ENCODE measurements at places on chromosomes 1 and 21. TPM values are rescaled to one million over a fixed set of nuclear protein-coding genes. Genes with fewer than 3 reads are reported as not detected.

DNA sequence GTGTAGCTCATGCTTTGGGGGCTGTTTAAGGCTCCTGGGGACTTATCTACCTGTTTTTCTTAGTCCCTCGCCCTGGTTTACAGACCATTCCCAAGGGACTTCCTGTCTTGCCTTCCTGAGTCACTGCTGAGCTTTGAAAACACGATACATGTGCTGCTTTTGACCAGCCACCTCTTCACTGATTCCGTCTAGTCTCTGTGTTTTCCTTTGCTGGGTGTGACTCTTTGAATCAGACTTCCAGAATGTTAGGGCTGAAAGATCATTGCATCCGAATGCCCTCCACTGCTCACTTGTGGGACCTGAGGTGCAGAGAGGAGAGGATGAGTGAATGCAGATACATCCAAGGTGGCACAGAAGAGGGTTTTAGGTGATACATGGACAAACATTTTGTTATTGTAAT lies 35.4 kb upstream of the CITED4 start:
- peaks cover 6% of the 10 kb centered on the region for H3K4me1 ChIP-seq
- DNase-seq, result peak; percentile 63
- H3K27ac ChIP-seq, result no peak overlapping the region
- no peaks in the 10 kb centered on the region for H3K27me3 ChIP-seq

GRCh38 chr1:36175137-36176095 lies 19.5 kb downstream of the MAP7D1 start:
- peaks cover 63% of the 10 kb centered on the region for H3K36me3 ChIP-seq
- H3K27me3 ChIP-seq, result no peaks in the 10 kb centered on the region
- peak; percentile 49 for DNase-seq
- peaks cover 4% of the 10 kb centered on the region for H3K4me1 ChIP-seq

DNA sequence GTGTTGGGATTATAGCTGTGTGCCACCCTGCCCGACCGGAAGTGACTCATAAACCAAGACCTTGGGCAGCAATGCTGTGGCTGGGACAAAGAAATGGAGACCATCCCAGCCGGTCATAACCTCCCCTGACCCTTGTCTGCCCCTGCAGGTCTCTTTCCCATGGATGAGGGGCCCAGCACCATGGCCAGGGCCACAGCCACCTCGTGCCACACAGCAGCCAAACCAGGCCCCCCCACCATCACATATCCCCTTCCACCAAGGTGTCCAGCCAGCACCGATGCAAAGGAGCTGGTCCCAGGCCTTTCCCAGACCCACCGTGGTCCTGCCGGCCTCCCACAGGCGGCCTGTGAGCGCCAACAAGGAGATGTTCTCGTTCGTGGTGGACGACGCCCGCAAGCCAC lies 42.2 kb downstream of the FHAD1 start:
- DNase-seq, result no peak
- H3K36me3 ChIP-seq, result no peaks in the 10 kb centered on the region
- H3K4me3 ChIP-seq, result no peak overlapping the region
- no peaks in the 10 kb centered on the region for H3K4me1 ChIP-seq
- H3K27ac ChIP-seq, result no peak overlapping the region

- H3K27me3 ChIP-seq, result no peaks in the 10 kb centered on the region
- no peak for DNase-seq
- H3K36me3 ChIP-seq, result no peaks in the 10 kb centered on the region
- H3K4me3 ChIP-seq, result no peak overlapping the region
- no peak overlapping the region for H3K27ac ChIP-seq
Measured at GRCh38 chr1:216952864-216953263, 229.6 kb upstream of the ESRRG start.

DNA sequence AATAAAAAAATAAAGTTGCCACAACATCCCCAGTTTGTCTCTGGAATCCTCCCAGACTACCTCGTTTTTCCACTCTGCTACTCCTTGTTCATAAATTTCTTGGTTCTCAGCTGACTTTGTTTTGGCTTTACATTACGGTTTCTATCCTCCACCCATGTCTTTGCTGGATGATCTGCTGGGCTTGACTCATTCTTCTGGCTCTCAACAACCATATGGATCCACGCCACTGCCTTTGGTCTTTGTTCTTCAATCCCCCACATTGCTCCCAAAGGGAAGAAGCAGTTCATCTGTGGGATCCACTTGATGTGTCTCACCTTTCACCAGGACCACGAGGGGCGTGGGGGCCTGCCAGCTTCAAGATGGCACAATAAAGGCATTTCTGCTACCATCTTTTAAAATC lies 67.1 kb upstream of the NBL1 start:
- H3K36me3 ChIP-seq, result no peaks in the 10 kb centered on the region
- no peaks in the 10 kb centered on the region for H3K4me1 ChIP-seq
- H3K4me3 ChIP-seq, result no peak overlapping the region
- H3K27me3 ChIP-seq, result peaks cover 3% of the 10 kb centered on the region
- peak; percentile 31 for DNase-seq
- no peak overlapping the region for H3K27ac ChIP-seq

DNA sequence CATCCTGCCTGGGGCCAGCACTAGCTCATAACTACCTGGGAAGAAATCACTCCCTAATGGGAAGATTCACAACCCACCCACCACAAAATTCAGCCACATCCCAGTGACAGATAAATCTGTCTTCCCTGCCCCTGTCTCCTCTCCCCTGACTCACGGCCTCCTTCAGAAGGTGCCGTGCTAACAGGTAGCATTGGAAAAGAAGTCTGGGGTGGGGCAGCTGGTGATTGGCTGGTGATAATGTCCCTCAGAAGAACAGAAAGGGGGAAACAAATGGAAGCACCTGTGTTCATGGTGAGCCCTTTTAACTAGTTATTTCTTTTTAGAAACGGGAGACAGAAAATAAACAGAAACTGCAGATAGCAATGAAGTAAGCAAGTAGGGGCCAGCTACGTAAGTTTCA lies 29.1 kb downstream of the ITPKB start:
- H3K27me3 ChIP-seq, result no peaks in the 10 kb centered on the region
- H3K27ac ChIP-seq, result no peak overlapping the region
- H3K4me1 ChIP-seq, result peaks cover 13% of the 10 kb centered on the region
- H3K4me3 ChIP-seq, result no peak overlapping the region
- no peaks in the 10 kb centered on the region for H3K36me3 ChIP-seq

DNA sequence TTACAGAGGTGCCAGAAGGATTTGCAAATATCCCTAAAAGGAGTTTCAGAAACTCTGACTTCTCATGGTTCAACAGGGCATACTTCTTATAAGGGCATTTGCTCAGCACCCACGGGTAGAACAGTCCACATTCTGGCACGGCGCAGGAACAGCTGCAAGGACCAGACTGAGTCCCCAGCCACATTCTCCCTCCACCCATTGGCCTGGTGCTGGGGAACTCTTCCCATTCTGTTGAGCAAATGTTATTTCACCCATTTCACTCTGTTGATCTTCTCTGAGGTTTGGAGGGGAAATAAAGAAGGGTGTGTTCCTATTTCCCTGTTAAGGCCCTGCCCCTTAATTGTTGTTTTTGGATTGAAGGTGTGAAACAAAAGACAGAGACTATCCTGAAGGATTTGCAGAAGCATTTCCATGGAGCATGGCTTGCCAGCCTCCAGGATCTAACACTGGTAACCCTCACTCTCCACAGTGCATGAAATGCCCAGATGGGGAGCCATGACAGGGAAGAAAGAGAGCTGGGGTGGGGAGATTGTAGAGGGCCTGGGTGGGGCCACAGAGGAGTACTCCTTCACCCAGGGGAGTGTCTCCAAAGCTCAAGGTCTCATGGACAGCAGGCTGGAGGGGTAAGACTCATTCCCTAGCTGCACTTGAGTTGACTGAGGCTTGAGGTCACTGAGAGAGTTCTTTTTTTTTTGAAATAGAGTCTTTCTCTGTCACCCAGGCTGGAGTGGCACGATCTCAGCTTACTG lies 35.0 kb downstream of the INAVA start:
- no peak for DNase-seq
- no peaks in the 10 kb centered on the region for H3K36me3 ChIP-seq
- no peak overlapping the region for H3K27ac ChIP-seq
- no peak overlapping the region for H3K4me3 ChIP-seq
- no peaks in the 10 kb centered on the region for H3K4me1 ChIP-seq

- H3K27ac ChIP-seq, result peak overlapping the region; percentile 68
- H3K4me3 ChIP-seq, result peak overlapping the region; percentile 62
- H3K4me1 ChIP-seq, result no peaks in the 10 kb centered on the region
- H3K27me3 ChIP-seq, result no peaks in the 10 kb centered on the region
Measured at GRCh38 chr1:198157847-198158725, 1.3 kb downstream of the NEK7 start.

DNA sequence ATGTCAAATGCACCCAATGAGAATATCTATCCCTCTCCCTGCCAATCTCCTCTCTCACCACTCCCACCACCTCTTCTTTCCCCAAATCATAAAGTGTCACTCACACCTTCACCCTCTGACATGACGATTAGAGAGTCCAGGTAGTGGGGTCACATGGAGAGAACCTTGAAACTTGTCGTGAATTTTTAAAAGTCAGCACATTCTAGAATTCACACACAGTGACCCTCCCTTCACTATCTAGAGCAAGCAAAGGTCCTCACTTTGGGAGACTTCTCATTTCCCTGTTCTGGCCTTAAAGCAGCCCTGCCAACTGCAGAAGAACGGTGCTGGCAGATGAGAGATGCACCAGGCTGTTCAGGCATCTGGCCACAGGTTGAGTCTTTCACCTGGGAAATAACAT lies 61.9 kb downstream of the CD34 start:
- no peak overlapping the region for H3K4me3 ChIP-seq
- peaks cover 4% of the 10 kb centered on the region for H3K4me1 ChIP-seq
- no peak overlapping the region for H3K27ac ChIP-seq
- H3K36me3 ChIP-seq, result no peaks in the 10 kb centered on the region
- no peak for DNase-seq

DNA sequence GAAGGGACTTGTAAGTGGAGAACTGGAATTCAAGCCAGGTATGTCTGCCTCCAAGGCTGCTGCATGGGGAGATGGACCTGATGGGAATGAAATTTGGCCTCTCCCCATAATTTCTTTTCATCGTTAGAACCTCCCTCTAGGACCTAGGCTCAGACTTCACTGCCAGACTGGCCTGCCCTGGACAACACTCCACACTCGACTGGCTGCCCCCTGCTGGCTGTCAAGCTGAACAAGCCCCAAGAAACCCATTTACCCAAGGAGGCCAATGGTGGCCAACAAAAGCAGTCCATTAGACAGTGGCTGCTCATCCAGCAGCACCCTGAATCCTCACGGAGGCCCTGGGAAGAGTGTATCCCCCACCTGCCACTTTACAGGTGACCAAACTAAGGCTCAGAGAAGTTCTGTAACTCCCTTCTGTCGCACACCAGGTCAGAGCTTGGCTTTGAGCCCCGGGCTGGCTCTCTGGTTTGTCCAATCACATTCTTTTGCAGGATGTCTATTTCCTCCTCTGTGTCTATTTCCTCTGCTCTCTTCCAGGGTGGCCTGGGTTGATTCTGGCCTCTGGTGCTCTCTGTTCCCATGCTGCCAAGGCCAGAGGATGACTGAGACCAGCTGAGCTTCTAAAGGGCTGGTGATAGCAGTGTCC lies 3.8 kb downstream of the RNF186 start:
- H3K27me3 ChIP-seq, result peaks cover 2% of the 10 kb centered on the region
- peak; percentile 15 for DNase-seq
- H3K36me3 ChIP-seq, result no peaks in the 10 kb centered on the region
- H3K4me3 ChIP-seq, result no peak overlapping the region
- H3K4me1 ChIP-seq, result no peaks in the 10 kb centered on the region

GRCh38 chr1:242002072-242002471 lies 3.2 kb upstream of the MAP1LC3C start:
- DNase-seq, result peak; percentile 44
- no peak overlapping the region for H3K27ac ChIP-seq
- H3K4me3 ChIP-seq, result no peak overlapping the region

DNA sequence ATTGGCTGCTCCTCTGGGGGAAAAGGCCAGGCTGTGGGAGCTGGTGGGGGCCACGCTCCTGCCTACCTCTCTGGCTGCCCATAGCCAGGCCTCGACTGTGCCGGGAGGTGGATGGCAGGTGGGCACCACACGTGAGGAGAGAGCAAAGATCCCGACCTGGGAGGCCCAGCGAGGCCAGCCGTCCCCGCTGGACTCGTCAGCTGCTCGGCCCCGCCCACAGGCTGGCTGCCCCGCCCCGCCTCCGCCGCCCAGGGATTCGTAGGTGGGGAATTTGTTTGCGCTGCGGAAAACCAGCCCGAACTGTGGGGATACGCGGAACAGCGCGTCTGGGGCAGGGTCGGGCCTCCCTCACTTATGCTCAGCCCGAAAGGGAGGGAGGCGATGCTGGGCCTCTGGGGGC lies 31.7 kb downstream of the TP73 start:
- H3K27ac ChIP-seq, result no peak overlapping the region
- no peak overlapping the region for H3K4me3 ChIP-seq
- H3K27me3 ChIP-seq, result no peaks in the 10 kb centered on the region
- DNase-seq, result no peak
- H3K36me3 ChIP-seq, result no peaks in the 10 kb centered on the region
- no peaks in the 10 kb centered on the region for H3K4me1 ChIP-seq

TSSK3 gene
- total RNA-seq, result 0.51 TPM

MAST2 gene
- total RNA-seq, result 17.5 TPM

PAPPA2 gene
- total RNA-seq, result 4.1 TPM

Data from fibroblast of lung (primary cell).